ENCODE measurements at places on chromosomes 4 and X.

DNA sequence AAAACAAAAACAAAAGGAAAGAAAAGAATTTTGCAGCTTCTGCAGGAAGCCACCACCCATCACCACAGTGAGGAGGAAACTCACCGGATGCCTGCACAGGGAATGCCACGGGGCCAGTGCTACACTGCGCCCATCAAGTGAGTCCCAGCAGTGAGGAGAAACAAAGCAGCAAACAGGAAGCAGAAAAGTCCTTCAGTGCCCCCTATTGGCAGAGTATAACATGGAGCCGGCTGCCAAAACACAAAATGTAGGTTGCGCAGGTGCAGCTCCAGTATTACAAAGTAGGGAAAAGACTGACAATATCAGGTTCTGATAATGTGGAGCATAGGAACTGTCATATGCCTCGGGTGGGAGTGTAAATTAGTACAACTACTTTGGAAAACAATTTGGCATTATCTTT lies 23.3 kb upstream of the SCML2 start:
- DNase-seq: no peak

- DNase-seq: no peak
Observed at GRCh38 chrX:49040376-49040955, 2.7 kb downstream of the TFE3 start.

DNA sequence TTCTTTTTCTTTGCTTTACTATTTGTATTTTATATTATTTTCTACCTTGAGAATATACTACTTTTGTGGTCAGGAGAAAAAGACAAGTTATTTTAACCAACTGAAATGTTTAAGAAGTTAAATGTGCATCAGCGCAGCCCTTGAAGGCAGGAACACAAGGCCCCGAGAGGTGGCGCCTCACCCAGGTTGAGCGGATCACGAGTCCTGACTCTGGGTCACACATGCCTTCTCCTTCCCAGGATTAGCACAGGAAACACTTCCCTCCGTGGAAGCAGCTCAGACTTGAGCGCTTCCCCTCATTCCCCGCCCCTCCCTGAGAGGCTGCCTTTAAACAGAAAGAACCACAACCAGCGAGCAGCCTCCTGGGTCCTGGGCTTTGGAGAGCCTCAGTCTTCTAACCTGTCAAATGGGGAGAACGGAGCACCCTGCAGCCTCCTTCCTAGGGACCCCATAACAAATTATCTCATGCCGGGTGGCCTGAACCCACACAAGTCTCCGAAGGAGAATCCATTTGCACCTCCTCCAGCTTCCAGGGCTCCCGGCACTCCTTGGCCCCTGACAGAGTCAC lies 217.6 kb downstream of the AFAP1 start:
- no peak for DNase-seq

DNA sequence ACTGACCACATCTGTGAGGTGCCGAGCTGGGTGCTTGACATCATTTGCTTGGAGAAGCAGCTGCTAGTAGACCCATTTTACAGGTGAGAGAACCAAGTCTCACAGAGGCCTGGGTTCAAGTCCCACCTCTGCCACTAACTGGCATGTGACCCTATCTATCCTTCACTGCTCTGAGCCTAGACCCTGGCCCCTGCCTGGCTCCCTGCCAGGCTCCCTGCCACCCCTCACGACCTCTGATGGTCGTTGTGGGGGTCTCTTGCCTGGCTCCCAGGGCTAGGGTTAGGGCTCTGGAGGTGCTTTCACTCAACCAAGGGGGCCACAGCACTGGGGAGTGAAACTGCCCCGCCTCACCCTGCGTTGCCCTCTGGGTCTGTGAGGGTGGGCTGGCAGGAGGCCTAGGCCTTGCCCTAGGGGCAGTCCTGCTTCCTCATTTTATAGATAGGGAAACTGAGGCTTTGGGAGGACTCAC lies 7.2 kb upstream of the ADD1 start:
- DNase-seq: no peak

GRCh38 chrX:153502796-153503195 lies 8.0 kb downstream of the BGN start:
- DNase-seq: no peak

- DNase-seq: no peak
Observed at GRCh38 chr4:187357045-187357643, 633.5 kb upstream of the FAT1 start.

DNA sequence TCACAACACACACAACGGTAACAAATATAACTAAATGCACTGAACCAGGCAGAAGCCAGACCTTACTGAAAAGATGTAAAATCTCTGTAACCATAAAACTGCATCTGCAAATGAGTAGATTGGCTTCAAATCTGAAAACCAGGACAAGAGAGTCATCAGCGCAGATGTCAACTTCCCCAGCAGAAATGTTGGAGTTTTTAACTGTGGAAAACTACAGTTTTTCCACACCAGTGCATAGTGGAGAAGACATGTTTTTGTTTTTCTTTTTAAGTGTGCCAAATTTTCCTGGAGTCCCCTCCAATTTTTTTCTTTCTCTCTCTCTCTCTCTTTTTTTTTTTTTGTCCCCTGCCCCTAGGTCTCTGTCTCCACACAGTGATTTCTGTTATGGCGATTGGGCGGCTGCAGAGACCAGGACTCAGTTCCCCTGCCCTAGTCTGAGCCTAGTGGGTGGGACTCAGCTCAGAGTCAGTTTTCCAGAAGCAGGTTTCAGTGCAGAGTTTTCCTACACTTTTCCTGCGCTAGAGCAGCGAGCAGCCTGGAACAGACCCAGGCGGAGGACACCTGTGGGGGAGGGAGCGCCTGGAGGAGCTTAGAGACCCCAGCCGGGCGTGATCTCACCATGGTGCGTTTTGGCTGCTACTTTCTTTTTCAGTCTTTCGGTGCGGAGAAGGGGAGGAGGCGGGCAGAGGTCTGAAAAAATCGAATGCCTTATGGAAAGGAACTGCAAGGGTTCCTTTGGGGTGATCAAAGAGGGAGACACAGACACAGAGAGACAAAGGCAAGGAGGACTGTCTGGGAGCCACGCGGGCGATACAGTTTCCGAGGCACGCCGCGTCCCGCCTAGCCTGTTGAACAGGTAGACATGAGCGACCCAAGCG lies at the start of gene GUCY1A1:
TSS of gene GUCY1A1 (plus strand) at position 505 of the 878 bp plus-strand sequence. CDS start 30,020 bp downstream, outside the sequence.
- no peak for DNase-seq

DNA sequence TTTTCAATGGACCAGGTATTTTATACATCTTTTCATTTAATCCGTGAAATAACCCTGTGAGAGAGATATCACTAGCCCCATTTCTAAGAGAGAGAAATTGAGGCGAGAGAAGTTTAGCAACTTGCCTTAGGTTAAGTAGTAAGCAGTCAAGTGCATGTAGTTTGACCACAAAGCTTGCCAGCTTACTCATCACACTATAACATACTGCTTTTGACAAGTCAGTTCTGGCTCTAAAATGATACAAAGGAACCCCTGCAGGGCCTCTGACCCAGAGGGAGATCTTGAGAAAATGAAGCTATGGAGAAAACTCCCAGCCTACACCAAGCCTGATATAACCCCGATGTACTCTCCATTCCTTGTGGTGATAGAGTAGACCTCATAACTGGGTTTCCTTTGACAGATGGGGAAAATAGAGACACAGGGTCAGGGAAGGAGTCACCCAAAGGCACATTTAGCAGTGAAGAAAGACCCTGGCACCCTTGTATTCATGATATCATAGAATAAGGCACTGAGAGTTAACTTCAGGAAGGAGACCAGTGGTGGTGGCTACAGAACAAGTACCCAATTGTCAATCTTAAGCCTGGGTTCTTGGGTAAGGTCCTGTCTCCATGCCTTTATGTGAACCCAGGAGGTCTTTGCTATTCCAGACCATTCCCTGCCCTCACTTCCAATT lies 60.2 kb upstream of the MSN start:
- DNase-seq: no peak

- DNase-seq: no peak
Observed at GRCh38 chrX:40953369-40953768, 131.9 kb upstream of the USP9X start.

- no peak for DNase-seq
Observed at GRCh38 chr4:84669201-84669600, 86.3 kb downstream of the CDS1 start.

GRCh38 chr4:86944964-86945781 lies 10.4 kb downstream of the AFF1 start:
- no peak for DNase-seq

DNA sequence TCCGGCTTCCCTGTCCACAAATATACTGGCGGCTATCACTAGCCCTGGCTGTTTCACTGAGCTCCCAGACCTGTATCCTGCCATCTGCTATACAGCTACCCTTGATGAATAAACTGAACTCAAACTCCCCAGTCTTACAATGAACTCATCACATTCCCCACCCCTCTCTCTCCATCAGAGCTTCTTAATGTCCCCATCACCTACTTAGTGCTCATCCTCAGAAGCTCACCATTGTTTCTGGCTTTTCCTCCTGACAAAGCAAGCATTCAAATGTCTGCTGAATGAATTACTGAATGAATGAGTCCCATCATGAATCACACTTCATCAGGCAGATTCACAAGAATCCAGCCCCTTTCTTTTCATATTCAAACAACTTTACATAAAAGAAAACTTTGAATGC lies 5.7 kb upstream of the DGAT2L6 start:
- DNase-seq: no peak

DNA sequence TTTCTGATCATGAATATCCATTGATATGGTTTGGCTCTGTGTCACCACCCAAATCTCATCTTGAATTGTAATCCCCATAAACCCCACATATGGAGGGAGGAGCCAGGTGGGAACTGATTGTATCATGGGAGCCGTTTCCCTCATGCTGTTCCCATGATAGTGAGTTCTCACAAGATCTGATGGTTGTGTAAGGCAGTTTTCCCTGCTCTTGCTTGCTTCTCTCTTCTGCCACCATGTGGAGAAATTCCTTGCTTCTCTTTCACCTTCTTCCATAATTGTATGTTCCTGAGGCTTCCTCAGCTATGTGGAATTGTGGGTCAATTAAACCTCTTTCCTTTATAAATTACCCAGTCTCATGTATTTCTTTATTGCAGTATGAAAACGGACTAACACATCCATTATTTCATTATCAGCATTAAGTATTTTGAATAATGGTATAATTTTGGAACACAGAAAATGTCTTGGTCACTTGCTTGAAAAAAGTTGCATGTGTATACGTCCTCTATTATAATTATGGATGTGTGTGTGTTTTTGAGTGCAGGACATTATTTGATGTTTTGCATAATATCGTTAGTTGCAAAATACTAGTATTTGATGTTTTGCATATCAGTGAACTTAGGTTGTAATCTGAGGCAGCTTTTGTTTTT lies 334.6 kb downstream of the PCDH10 start:
- DNase-seq: no peak

Data from stimulated activated CD8-positive, alpha-beta memory T cell treated with anti-CD3 and anti-CD28 coated beads, Interleukin-4, amount 100 ng/mL, for 1 hour (primary cell).